Kasumi-1 (cell line): ENCODE measurements at places on chromosomes 13 and 19.

- peak; percentile 32 for DNase-seq
Measured at GRCh38 chr19:10776900-10777650, 58.9 kb downstream of the TMED1 start.

GRCh38 chr13:30446126-30446500 lies 19.6 kb downstream of the HMGB1 start:
- no peak for DNase-seq

GRCh38 chr13:64928696-64929499 lies 2301.2 kb downstream of the PCDH9 start:
- no peak for DNase-seq

DNA sequence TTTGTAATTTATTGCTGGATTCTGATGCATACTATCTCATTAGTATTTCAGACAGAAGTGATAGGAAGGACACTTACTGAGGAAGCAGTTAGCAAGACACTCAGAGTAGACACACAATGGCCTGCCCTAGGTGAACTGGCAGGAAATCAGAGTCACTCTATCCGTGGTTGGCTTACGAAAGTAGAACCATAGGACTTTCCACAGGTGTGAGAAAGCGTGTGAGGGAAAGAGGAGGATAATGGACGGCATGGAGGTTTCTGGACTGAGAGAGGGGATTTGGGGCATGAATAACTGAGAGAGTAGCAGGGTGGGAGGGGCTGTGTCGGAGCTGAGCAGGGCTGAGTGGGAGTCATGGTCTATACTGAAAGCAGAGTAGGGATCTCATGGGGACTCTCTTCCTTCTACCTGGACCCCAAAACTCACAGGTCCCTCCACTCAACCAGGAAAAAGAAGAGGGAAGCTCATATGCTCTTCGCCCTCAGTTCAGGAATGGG lies 18.7 kb upstream of the EID2 start:
- no peak for DNase-seq

DNA sequence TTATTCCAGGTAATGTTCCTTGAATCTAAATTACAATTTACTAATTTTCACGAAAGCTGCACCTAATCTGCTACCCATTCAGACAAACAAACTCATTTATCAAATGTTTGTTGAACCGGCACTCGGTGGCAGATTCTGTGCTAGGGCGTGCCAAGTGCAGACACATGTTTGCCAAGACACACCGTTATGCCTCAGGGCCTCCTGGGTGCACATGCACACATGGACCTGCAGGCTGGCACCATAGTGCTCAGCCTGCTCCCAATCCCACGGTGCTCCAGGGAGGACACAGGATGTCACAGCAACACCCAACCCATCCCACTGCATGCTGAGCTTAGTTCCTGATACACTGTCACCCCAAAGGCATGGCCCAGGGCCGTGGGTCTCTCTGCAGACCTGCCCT lies 7.7 kb downstream of the SCGB2B2 start:
- no peak for DNase-seq

- no peak for DNase-seq
Measured at GRCh38 chr13:44667943-44668342, 91.8 kb upstream of the TSC22D1 start.

- DNase-seq = no peak
Measured at GRCh38 chr19:5246554-5247155, 94.0 kb downstream of the PTPRS start.

GRCh38 chr19:50534478-50534877 lies 20.8 kb upstream of the ASPDH start:
- DNase-seq = no peak

- no peak for DNase-seq
Measured at GRCh38 chr13:91776611-91777193, 378.3 kb downstream of the GPC5 start.

- DNase-seq = peak; percentile 20
Measured at GRCh38 chr19:12786141-12786870, 5.0 kb upstream of the JUNB start.

- no peak for DNase-seq
Measured at GRCh38 chr13:61214551-61214950, 201.1 kb downstream of the PCDH20 start.

GRCh38 chr19:47446534-47447469 lies 24.9 kb downstream of the SLC8A2 start:
- DNase-seq = no peak

DNA sequence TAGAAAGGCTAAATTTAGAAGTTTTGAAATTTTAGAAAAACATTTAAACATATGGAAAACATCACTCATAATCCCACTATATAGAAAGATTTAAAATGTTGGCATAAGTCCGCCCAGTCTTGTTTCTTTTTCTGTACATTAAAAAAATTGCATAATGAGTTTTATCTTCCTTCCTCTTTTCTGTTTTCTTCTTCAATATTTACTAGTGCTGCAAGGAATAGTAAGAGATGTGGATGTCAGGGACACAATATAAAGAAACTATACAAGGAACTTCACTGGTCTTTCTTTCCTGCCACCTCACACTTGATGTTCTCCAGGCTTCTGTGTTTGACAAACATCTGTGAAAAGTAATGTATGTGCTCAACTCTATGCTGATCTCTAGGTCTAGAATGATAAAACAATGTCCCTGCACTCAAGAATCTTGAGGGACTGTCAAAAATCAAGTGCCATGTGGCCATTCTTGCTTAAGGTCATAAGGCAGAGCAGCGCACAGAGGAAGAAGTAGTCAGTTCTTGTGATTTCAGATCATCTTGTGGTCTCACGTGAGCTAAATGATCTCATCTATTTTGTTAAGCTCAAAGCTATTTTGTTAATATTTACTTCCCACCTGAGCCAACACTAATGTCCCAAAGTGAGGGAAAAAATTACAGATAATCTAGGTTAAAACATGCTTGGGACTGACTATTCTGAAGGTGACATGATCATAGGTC lies 186.9 kb upstream of the OBI1 start:
- DNase-seq = peak; percentile 21

GRCh38 chr13:58087566-58087965 lies 456.0 kb downstream of the PCDH17 start:
- DNase-seq = no peak
